ENCODE measurements at places on chromosomes 5 and 9. TPM values are rescaled to one million over a fixed set of nuclear protein-coding genes. Genes with fewer than 3 reads are reported as not detected.
A peak's percentile ranks its signal among the peaks of the same experiment; 100 is the strongest.

GRCh38 chr9:135302329-135303279, 177.0 kb upstream of the PPP1R26 start:
- no peak for DNase-seq
- H3K4me1 ChIP-seq, result no peaks in the 10 kb centered on the region
- no peak overlapping the region for H3K27ac ChIP-seq
- no peak overlapping the region for H3K4me3 ChIP-seq

- H3K27ac ChIP-seq, result no peak overlapping the region
- peaks cover 23% of the 10 kb centered on the region for H3K4me1 ChIP-seq
These were observed 732 bp downstream of the PBX3 start for GRCh38 chr9:125747765-125748445.

- no peak overlapping the region for H3K27ac ChIP-seq
- DNase-seq, result no peak
- H3K4me3 ChIP-seq, result no peak overlapping the region
- no peaks in the 10 kb centered on the region for H3K36me3 ChIP-seq
- no peaks in the 10 kb centered on the region for H3K4me1 ChIP-seq
These were observed 22.3 kb downstream of the RIC1 start for GRCh38 chr9:5651246-5651645.

GRCh38 chr5:150069672-150070627, 16.4 kb downstream of the CSF1R start:
- no peak for DNase-seq
- H3K4me3 ChIP-seq, result no peak overlapping the region
- peaks cover 7% of the 10 kb centered on the region for H3K27me3 ChIP-seq
- peaks cover 6% of the 10 kb centered on the region for H3K4me1 ChIP-seq

PCDHB12 gene
- total RNA-seq, result not detected

SMIM32 gene
- not detected for total RNA-seq

DNA sequence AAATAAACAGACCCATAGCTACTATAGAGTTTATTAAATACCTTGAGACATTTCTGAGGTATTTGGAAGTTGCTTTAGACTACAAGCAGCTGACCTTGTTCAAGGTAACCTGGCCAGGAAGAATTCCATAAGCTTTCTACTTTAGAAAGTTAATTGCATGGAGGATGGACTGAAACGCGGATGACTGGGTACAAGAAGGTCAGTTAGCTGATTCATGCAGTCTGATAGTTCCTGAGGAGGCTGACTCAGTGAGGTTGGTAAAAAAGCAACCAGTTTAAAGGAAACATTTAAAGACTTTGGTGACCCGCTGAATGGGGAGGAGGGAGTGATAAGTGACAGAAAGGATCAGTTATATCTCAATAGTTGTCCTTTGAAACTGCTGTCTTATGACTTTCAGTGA, 670.1 kb upstream of the CDH9 start:
- H3K4me3 ChIP-seq, result no peak overlapping the region
- DNase-seq, result no peak
- no peaks in the 10 kb centered on the region for H3K4me1 ChIP-seq

DNA sequence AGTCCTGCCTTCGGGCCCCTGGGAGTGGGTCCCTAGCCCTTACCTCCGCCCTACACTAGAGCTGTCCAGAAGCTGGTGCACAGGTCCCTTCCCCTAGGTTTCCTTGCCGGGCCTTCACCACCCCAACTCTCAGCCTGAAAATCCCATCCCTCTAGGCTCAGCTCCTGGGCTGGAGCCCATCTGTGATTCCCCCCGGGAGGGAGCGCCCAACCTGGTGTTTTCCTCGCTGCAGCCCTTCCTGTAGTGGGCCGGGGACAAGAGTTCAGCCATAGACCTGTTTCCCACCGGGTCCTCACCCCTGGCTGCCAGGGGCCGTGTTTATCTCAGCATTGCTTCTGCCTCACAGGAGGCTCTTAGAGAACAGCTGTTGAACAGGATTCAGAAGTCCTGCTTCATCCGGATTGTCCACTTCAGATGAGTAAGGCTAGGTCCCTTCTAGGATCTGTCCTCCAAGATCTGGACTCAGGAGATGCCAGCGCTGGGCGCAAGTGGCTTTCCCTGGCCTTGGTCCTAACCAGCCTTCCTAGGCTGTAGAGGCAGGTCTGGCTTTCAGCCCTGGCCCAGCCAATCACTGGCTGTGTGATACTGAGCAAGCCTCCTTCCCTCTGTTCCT, 965 bp downstream of the GLIPR2 start:
- no peaks in the 10 kb centered on the region for H3K27me3 ChIP-seq
- H3K4me1 ChIP-seq, result peaks cover 18% of the 10 kb centered on the region
- peak overlapping the region; percentile 63 for H3K4me3 ChIP-seq
- H3K36me3 ChIP-seq, result no peaks in the 10 kb centered on the region
- no peak for DNase-seq

DNA sequence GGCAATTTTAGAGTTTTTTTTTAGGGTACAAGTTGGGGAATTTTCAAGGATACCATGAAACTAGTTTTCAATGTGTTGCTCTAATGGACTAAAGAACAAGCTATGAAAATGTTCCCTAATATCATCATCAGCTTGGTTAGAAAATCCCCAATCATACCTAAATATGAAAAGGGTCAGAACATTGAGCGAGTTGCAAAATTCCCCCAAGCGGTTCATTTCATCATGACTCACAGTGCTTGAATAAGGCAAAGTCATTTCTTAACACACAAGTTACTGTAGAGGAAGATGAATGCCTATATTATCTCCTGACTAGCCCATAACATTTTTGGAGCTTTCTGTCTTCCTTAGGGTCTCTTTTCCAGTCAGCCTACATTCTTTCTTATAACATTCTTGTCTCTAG, 62.7 kb downstream of the ST8SIA4 start:
- no peaks in the 10 kb centered on the region for H3K27me3 ChIP-seq
- no peaks in the 10 kb centered on the region for H3K36me3 ChIP-seq
- peaks cover 10% of the 10 kb centered on the region for H3K4me1 ChIP-seq
- DNase-seq, result no peak

MLANA gene
- total RNA-seq, result not detected

CCIN gene
- not detected for total RNA-seq

FOXD4L5 gene
- 0.37 TPM for total RNA-seq

DNA sequence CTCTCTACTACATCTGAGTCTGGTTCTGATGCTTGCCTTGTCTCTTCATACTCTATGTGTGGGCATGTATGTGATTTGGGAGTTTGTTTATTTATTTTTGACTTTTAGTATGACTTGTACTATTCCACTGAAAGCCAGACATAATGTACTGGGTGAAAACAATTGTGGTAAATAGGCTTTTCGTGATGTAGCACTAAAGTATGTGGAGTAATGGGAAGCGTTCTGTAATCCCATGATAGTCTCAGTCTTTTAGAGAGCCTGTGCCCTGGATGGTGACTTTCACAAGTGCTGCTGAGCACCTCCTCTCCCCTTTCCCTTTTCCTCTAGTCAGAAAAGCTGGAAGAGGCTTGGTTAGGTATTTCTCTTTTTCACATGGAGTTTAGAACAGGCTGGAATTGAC, 85.8 kb upstream of the S1PR3 start:
- H3K4me1 ChIP-seq, result no peaks in the 10 kb centered on the region
- H3K36me3 ChIP-seq, result no peaks in the 10 kb centered on the region
- no peak for DNase-seq

RNF183 gene
- 0.92 TPM for total RNA-seq

DNA sequence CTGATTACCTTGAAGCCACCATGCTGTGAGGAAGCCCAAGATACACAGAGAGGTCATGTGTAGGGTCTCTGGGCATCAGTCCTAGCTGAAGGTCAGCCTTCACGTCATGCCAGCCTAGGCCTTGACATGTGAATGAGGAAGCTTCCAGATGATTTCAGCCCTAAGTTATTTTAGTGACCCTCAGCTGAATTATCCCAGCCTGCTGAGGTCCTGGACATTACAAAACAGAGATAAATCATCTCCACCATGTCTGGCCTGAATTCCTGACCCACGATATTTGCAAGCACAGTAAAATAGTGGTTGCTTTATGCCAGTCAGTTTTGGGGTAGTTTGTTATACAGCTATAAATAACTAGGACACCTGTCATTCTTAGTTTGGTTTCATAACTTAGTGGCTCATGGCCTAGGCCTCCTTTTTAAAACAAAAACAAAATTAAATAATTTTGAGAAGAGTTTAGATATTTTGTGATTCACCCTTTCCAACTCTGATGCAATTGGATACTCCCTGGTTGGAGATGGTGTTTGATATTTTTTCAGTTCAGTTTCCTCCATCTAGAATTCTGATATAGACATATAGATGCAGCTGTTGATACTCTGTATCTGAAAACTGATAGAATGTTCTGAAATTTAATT, 571.3 kb upstream of the CLINT1 start:
- H3K4me1 ChIP-seq, result no peaks in the 10 kb centered on the region
- H3K27me3 ChIP-seq, result no peaks in the 10 kb centered on the region
- no peak overlapping the region for H3K27ac ChIP-seq

NUTM2F gene
- 0.15 TPM for total RNA-seq

- no peaks in the 10 kb centered on the region for H3K36me3 ChIP-seq
- H3K4me3 ChIP-seq, result no peak overlapping the region
- peaks cover 3% of the 10 kb centered on the region for H3K27me3 ChIP-seq
- no peak overlapping the region for H3K27ac ChIP-seq
- DNase-seq, result no peak
- H3K4me1 ChIP-seq, result no peaks in the 10 kb centered on the region
These were observed 520 bp downstream of the PRRX2 start for GRCh38 chr9:129665814-129666520.

TLR4 gene
- 0.28 TPM for total RNA-seq

DNA sequence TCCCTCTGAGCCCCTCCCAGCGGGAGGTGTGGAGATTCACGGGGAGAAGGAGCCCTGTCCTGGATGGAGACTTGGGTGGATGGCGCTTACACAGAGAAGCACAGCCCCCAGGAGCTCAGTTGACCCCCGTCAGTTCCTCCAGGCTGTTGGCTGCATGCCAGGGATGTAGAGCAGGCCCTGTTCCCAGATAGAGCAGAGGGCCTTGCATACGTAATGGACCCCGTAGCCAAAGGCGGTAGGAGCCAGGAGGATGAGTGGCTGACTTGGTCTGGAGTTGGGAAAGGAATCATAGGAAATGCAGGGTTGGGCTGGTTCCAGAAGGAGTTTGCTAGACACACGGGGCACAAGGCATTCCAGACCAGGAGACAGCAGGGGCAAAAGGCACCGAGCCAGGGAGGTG, 2.5 kb downstream of the PMPCA start:
- DNase-seq, result no peak
- H3K27me3 ChIP-seq, result no peaks in the 10 kb centered on the region
- H3K36me3 ChIP-seq, result peaks cover 9% of the 10 kb centered on the region
- no peak overlapping the region for H3K4me3 ChIP-seq
- H3K4me1 ChIP-seq, result peaks cover 17% of the 10 kb centered on the region
- no peak overlapping the region for H3K27ac ChIP-seq

DNA sequence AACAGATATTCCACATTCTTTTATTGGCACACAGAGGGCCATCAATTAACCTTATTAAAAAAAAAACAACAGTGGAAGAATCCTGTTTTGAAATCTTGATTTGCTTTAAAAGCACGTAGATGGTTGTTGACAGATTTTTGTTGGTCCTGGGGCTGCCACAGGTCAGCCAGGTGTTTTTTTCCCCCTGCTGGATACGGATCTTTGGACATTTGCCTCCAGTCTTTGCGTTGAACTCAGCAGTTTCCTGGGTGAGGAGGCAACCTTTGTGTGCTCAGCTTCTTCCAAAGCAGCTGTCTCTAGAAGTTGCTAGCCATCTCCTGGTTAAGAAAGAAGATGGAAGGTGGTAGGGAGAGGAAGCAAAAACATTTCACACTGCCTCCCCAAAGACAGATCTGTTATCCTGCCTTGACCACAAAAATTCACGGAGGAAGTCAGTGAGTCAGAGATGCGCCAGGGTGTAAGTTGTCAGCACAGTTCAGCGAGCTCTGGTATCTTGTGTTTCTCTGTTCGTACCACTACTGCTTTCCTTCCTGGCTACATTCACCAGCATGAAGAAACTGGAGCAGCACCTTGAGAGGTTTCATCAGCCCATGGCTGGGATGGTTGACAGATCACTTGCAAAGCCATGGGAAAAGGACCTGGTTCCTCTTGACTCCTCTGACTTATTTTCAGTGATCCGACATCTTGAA, 207.3 kb downstream of the ARHGAP26 start:
- peak overlapping the region; percentile 44 for H3K27ac ChIP-seq
- no peak overlapping the region for H3K4me3 ChIP-seq
- H3K4me1 ChIP-seq, result peaks cover 23% of the 10 kb centered on the region
- no peaks in the 10 kb centered on the region for H3K27me3 ChIP-seq

PGM5 gene
- not detected for total RNA-seq

DENND4C gene
- total RNA-seq, result 29.5 TPM

DNA sequence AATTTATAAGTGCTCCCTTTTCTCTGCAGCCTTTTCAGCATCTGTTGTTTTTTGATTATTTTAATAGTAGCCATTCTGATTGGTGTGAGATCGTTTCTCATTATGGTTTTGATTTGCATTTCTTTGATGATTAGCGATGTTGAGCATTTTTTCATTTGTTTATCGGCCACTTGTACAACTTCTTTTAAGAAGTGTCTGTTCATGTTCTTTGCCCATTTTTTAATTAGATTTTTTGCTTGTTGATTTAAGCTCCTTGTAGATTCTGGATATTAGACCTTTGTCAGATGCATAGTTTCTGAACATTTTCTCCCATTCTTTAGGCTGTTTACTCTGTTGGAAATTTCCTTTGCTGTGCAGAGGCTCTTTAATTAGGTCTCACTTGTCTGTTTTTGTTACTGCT, 46.3 kb downstream of the FYB1 start:
- no peak for DNase-seq
- H3K27ac ChIP-seq, result no peak overlapping the region
- no peaks in the 10 kb centered on the region for H3K27me3 ChIP-seq
- no peaks in the 10 kb centered on the region for H3K36me3 ChIP-seq

DNA sequence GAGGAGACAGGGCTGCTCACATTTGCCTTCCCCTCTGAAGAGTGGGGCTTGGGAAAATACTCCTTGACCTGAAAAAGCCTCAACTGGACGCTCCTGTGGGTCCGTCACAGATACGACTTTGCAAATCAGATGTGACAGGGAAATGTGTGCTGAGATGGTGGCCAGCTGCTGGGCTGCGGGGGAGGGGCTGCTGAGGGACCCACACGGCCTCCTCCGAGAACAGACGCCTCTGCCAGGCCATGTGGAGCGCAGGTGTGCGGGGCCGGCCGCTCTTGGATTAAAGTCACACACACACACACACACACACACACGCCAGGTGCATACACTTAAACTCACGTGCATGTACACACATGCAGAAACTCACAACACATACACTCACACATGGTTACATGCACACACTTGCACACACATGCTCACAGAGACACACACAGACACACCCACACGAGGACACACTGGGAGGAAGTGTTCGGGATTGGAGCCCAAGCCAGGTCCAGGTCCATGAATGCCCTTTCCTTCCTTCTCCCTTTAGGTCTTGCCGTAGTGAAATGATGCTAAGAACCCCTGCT, 167.4 kb downstream of the GAPVD1 start:
- no peaks in the 10 kb centered on the region for H3K36me3 ChIP-seq
- no peaks in the 10 kb centered on the region for H3K27me3 ChIP-seq
- DNase-seq, result no peak
- no peak overlapping the region for H3K27ac ChIP-seq
- no peak overlapping the region for H3K4me3 ChIP-seq

CENPH gene
- total RNA-seq, result 45.7 TPM

DNA sequence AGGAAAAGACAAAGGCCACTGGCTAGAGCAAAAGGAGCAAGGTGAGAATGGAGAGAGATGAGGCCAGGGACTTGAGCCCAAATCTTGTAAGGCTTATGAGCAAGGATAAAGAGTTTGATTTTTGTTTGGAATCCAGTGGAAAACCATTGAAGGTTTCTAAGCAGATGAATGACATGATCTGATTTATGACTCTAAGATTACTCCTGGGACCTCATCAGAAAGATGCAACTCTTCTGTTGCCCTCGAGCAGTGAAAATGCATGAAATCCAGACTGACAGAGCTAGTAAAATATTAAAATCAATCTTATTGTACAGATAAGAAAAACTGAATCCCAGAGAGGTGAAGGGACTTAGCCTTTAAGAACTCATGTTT, 677 bp downstream of the MFAP3 start:
- no peaks in the 10 kb centered on the region for H3K27me3 ChIP-seq
- DNase-seq, result no peak
- peaks cover 20% of the 10 kb centered on the region for H3K4me1 ChIP-seq
- no peaks in the 10 kb centered on the region for H3K36me3 ChIP-seq
- peak overlapping the region; percentile 85 for H3K4me3 ChIP-seq
